Stimulated activated CD4-positive, alpha-beta T cell treated with anti-CD3 and anti-CD28 coated beads, Interleukin-15, amount 100 ng/mL, for 1 hour (primary cell): ENCODE measurements at places on chromosomes 1 and 21.

- no peak for DNase-seq
Measured at GRCh38 chr1:90946630-90947029, 75.2 kb downstream of the ZNF644 start.

DNA sequence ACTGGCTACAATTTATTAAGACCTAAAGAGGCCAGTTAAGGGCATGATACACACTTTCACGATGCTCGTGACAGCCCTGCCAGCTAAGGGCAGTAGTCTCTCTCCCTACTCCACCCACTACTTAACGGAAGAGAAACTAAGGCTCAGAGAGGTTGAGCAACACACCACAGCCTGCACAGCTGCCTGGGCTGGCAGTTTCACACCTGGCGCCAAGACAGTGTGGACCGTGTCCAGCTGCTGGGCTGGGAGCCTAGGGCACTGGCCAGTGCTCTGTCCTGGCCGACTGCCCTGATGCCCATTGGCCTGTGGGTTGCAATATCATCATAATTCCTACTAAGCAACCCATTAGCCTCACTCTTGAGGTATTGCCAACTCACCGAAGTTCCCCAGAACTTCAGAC, 27.6 kb downstream of the TENT5C start:
- DNase-seq: no peak

- DNase-seq: no peak
Measured at GRCh38 chr1:212161231-212161781, 123.9 kb upstream of the PPP2R5A start.

DNA sequence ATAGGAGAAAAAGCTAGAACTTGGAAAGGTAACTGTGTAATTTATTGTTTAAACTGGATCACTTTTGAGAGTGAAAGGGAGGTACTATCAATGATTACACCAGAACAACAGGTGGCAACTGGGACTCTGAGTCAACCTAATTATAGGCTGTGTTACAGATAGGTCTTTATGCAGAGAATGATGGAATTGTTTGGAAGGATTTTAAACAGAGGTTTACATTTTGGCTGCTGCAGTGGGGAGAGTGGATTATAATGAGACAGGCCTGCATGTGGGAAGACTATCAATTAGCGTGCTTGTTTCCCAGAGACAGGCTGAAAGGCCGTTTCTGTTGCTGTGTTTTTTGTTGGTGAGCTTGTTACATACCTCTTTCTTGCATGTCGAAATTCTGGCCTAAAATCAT, 432.9 kb downstream of the PLA2G4A start:
- no peak for DNase-seq

DNA sequence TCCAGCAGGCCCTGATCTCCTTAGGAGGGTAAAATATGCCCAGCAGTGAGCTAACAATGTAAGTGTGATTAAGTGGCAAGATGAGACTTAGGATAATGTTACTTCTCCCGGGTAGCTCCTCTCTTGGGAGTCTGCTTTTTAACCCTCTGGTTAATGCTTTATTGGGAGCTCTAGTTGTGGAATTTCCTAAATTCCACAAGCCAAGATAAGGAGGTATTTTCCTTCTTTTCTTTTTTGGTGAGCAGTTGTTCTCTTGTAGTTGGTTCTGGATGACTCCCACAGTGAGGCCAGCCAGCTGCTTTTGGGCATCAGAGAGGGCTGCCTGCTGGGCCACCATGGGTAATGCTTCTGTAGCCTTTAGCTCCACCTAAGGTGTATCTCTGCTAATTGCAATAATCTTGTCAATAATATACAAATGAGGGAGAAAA, 19.3 kb downstream of the C1orf52 start:
- DNase-seq: no peak

GRCh38 chr21:23045955-23046354, 2047.7 kb downstream of the NCAM2 start:
- no peak for DNase-seq

GRCh38 chr1:53727461-53728092, 11.4 kb downstream of the GLIS1 start:
- no peak for DNase-seq

DNA sequence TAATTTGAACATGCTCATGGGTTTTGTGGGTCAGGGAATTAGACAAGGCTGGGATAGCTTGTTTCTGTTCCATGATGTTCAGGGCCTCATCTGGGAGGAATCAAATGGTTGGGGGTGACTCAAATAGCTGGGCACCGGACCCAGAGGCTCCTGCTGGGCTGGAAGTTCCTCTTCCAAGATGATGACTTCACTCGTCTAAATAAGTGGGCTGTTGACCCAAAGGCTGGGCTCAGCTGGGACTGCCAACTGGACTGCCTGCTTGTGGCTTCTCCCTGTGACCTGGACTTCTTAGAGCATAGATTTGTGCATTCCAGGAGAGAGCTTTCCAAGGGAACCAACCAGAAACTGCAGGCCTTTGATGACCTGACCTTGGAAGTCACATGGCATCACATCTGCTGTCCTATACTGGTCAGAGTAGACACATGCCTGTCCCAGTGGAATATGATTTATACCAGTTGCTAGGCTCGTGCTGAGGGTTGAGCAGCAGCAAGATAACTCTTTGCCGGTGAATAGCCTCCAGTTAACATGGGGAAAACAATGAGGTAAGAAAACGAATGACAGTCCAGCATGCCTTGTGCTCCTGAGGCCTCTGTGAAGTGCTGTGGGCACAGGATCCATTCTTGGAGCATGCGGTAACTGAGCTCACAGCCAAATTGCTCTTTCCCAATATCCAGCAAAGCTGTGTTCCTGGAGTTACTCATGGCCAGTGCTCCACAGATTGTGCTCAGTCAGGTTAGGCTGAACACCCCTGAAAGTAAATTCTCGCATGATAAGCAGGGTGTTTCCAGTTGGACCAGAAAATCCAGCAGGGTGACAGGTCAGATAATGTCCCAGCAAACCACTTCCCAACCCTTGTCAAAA, 272.9 kb upstream of the TMEM51 start:
- DNase-seq: no peak

DNA sequence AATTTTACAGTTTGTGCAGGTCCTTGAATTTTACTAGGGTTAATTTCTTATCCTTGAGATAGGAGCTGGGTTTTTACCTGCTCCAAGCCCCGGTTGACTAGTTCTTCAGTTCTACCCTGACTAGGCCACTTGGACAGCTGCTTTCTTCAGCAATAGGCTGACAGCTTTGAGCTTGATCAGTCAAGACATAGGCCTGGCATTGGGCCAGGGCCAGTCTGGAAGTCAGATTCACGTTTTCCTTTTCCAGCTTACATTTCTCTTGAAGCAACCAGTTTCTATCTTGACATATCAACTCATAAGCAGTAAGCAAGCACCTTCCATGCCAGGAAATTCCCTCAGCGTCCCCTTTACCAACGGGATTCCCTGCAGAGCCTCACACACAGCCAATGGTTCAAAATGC, 63.7 kb upstream of the AJAP1 start:
- DNase-seq: no peak

GRCh38 chr1:241825581-241825980, 22.4 kb upstream of the EXO1 start:
- no peak for DNase-seq

DNA sequence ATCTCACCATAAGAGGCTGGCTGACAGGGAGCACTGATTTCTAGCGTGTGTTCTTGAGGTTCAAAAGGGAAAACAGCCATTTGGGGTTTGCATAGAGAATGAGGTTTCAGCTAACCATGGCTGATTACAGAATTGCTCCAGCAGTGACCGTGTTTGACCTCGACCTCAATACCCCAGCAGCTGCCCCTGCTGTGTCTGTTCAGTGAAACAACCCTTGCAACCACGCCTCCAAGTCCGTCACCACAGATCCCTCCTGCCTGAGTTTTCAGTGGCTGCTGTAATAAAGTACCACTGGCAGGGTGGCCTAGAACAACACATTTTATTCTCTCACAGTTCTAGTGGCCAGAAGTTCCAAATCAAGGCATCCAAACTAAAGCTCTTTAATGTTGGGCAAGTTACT, 147.7 kb downstream of the HUNK start:
- no peak for DNase-seq

GRCh38 chr1:172417557-172417956, 2.9 kb upstream of the C1orf105 start:
- no peak for DNase-seq

GRCh38 chr1:85938829-85939228, 217.7 kb downstream of the COL24A1 start:
- DNase-seq: no peak

DNA sequence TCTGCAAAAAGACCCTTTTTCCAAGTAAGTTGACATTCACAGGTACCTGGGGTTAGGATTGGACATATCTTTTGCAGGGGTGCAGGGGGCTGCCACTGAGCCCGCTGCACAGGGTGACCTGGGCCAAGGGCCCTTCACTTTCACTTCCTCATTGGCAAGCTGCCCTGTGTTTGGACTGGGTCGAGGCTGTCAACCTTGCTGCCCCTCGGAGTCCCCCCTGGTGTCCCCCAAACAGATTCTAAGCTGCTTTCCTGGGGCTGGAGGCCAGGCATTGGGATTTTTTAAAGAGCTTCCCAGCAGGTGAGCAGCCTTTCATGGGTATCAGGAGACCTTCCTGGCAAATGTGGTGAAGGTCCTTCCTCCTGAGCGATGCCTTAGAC, 7.9 kb upstream of the UMODL1 start:
- no peak for DNase-seq

DNA sequence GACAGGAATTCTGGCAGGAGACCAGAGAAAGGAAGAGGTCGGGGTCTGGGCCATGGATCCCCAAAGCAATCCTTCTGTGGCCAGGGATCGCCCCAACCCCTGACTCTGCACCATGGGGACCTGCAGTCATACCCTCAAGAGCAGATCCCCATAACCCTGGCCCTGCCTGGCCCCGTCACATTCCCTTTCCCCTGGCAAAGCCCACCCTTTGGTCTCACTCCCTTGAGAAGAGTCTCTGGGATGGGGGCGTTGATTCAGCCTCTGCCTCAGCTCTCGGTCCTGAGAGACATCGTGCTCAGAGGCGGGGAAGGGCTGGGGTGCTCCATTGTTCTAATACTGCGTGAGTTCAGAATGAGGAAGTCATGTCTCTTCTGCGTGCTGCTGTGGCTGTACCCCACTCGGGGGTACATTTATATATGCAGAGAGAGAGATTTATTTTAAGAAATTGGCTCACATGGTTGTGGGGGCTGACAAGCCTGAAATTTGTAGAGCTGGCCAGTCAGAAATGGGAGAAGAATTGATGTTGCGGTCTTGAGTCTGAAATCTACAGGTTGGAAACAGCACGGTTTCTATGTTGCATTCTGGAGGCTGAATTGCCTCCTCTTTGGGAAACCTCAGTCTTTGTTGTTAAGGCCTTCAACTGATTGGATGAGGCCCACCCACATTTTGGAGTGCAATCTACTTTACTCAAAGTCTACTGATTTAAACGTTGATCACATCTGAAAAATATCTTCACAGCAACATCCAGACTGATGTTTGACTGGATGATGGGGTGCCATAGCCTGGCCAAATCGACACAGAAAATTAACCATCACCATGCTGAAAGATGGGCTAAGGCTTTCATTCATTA, 4.2 kb upstream of the PADI2 start:
- no peak for DNase-seq

DNA sequence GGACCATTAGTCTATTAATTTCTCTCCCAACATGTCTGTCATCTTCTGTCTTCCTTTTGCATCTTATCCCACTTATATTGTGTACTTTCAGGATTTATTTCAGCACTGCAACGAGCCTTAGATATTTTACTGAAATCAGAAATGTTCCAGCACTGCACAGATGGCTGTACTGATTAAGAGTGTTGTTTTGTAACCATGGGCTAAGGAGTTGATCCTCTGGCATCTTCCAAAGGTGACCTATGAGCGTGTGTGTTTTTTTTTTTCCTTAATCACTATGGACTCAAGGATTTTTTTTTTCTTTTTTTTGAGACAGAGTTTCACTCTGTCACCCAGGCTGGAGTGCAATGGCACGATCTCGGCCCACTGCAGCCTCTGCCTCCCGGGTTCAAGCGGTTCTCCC, 7.1 kb upstream of the DDX59 start:
- no peak for DNase-seq

- DNase-seq: no peak
Measured at GRCh38 chr1:208204779-208205178, 39.4 kb downstream of the PLXNA2 start.

- DNase-seq: no peak
Measured at GRCh38 chr1:9761855-9762254, 61.9 kb downstream of the CLSTN1 start.

GRCh38 chr1:193629875-193630274, 443.5 kb upstream of the B3GALT2 start:
- no peak for DNase-seq

DNA sequence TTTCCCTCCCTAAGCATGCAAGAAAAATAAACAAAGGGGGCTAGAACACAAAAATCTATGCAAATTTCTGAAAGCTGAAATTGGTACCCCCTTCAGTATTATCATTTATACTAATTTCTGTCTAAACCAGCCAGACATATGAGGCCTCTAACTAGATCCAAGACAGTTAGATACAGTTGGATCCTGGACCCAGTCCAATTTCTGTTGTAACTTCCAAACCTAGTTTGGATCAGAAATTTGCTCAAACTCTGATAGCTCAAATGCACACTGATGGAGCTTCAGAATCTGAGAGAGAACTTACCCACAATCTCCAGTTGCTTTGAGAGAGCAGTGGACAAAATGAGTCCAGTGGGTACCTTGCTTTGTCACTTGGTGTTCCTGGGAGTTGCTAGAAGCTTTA, 11.9 kb downstream of the CEP350 start:
- DNase-seq: no peak

- no peak for DNase-seq
Measured at GRCh38 chr1:62314454-62315350, 4.5 kb downstream of the KANK4 start.

GRCh38 chr1:240768979-240769378, 157.0 kb upstream of the GREM2 start:
- DNase-seq: no peak
